T-helper 1 cell (primary cell): ENCODE measurements at places on chromosomes 7 and 10.

GRCh38 chr10:81920213-81920829 is 45.3 kb downstream of the NRG3 start:
- no peak for DNase-seq

GRCh38 chr7:51228386-51228958 is 88.1 kb downstream of the COBL start:
- DNase-seq = no peak

DNA sequence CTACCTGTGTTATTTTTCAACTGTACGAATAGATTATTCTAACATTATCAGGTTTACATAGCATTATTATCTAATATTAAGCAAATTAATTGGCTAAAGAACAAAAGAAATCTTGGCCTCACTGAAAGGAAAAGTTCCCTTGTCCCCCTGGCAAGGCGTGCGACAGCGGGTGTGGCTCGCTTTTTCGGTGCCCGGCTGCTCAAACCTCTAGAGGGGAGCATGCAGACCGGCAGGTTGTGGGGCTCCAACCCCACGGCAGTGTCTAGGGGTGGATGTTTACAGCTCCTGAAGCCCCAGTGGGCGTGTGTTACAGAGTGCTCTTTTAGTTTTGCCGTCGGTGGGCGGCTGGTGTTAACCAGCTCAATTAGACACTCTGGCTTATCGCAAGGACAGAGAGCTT is 456.4 kb downstream of the TNS3 start:
- DNase-seq = no peak

DNA sequence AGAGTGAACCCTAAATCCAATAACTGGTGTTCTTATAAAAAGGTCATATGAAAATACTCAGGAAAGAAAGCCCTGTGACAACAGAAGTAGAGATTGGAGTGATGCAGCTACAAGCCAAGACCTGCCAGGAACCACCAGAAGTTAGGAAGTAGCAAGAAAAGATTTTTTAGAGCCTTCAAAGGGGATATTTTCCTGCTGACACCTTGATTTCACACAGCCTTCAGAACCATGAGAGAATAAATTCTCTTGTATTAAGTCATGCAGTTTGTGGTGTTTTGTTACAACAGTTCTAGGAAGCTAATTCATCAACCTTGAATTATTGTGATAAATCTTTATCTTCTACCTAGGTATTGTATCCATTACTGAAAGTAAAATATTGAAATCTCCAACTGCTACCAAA is 81.0 kb downstream of the HYCC1 start:
- DNase-seq = no peak

GRCh38 chr10:86757113-86757972 is 924 bp downstream of the BMPR1A start:
- DNase-seq = no peak

- DNase-seq = no peak
Observed at GRCh38 chr10:23514321-23514720, 75.4 kb downstream of the OTUD1 start.

GRCh38 chr10:106952033-106952432 is 212.5 kb downstream of the SORCS1 start:
- no peak for DNase-seq

DNA sequence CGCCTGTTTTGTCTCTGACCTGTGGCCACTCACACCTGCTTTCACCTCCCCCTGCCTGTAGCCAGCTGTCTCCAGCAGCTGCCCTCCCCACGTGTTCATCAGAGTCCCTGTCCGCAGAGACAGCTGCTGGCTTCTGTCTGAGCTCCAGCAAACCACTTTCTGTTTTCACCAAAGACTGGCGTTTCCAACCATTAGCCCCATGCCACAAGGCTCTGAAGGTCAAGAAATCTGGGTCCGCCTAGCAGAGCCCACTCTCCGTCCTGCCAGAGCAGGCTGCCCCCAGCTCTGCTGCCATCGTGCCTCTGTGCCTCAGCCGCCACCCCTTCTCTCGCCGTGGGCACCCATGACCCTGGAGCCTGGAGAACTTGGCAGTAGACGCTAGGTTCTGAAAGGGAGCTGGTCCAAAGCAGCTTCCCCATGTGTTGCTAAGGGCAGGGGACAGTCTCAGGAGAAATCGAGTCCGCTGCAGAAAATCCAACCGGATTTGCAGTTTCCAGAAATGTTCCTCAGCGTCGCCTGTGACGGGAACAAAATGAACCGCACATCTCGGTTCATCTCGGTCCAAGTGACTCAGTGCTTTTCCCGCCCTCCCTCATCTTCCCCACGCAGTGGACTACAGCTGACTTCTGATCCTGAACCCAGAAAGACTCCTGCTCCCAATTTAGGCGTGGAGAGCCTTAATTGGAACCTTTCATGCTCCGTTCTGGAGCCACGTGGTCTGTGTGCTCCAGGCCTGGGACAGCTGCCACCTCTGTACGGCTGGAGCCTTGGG is 28.0 kb downstream of the TMEM120A start:
- no peak for DNase-seq

DNA sequence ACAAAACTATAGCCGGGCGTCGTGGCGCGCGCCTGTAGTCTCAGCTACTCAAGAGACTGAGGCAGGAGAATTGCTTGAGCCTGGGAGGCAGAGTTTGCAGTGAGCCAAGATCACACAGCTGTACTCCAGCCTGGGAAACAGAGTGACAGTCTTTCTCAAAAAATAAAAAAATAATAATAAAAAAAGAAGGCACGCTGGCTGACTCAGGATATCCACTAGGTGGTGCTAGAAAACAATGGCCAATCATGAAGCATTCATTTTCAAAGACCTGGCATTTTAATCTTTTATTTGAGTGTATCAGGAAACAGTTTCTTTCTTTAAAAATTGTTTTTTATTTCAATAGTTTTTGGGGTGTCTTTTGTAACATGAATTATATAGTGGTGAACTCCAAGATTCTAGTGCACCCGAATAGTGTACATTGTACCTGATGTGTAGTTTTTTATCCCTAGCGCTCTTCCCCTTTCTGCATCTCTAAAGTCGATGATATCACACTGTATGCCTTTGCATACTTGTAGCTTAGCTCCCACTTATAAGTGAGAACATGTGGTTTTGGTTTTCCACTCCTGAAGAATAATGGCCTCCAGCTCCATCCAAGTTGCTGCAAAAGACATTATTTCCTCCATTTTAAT is 88.6 kb downstream of the LYZL1 start:
- DNase-seq = no peak

GRCh38 chr10:34967335-34967880 is 122.7 kb downstream of the CUL2 start:
- no peak for DNase-seq

- DNase-seq = no peak
Observed at GRCh38 chr10:24651923-24652322, 71.8 kb downstream of the ARHGAP21 start.

GRCh38 chr10:50385624-50386023 is 134.3 kb upstream of the ASAH2 start:
- DNase-seq = no peak

DNA sequence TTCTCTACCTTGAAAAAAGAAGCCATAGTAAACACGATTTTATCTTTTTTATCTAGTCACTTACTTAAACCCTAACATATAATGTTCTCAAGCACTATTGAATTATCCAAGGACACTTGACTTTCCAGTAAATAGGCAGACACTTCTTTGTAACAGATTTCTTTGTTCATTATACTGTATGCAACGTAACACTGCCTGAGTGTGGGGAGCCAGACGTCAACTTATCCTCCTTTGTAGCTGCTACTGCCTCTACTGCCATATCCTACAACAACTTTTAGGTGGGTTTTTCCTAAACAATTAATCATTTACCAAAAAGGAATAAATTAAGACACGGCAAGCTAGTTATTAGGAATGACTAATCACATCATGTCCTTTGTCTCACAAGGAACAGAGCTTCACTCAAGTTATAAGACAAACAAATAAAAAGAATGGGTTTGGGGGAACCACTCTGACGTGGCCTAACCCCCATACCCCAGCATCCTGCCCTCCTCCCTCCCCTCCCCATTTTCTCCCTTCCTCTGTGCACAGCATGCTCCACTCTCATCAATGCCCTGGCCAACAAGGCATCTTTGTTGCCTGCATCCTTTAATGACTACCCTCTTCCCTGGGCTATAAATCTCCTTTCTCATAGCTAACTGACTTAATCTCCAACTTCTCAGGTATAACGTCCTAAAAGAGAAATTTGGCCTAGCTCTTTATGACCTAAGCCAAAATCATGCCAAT is 43.3 kb downstream of the DOCK4 start:
- DNase-seq = no peak

DNA sequence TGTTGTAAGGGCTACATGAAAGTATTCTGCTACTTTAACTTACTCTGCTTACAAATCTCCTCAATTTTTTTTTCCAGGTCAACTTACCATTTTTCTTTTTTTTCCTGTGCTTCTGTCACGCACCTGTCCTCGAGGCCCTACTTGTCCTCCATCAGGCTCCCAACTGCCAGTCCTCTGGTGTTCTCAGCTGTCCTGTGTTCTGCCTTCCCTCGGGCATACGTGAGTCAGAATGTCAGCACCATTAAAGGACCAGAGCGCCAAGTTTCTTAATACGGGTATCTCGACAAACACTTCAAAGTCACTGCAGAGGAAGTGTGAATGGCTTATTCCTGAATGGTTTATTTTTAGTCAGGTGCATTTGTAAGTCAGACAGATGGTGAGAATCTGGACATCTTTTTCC is at the start of gene TEX47:
TSS of gene TEX47 (minus strand) at position 185 of the 400 bp plus-strand sequence. CDS start 795 bp downstream, outside the sequence.
- DNase-seq = no peak

DNA sequence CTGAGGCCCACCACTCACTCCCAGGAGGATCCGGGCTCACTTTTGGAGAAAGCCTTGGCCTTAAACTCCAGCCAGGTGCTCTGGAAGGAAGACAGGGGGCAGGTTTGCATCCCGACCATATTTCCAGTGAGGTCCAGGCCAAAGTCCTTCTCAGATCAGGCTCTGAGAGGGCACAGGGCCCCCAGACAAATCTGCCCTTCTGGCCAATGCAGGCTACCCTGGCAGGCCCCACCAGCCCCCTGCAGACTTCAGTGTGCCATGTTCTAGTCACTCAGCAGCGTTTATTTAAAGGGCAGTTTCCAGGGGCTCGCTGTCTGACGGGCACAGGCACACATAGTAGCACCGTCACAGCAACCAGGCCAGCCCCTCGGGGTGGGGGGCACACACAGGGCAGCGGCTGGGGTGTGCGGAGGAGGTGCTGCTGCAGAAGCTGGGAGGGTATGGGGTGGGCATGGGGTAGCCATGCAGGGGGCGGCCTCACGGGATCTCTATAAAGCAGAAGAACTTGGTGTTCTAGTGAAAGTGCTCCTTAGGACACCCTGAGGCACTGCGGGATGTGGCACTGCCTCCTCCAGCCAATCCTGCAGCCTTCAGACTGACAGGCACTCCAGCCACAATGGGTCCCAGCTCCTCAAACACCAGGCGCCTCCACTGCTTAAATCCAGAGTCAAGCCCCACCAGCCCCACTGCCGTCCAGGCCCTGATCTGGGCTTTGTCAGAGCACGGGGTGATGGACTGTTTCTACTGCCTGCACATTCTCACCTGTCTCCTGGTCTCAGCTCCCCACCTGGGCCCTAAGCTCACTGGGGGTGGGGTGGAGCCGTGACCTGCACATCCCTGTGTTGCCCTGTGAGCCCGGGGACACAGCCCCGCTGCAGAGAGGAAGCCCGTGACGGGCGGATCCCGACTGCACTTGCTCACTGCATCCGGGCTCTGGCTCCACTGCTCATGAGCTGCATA is 9.6 kb upstream of the PYROXD2 start:
- DNase-seq = no peak

DNA sequence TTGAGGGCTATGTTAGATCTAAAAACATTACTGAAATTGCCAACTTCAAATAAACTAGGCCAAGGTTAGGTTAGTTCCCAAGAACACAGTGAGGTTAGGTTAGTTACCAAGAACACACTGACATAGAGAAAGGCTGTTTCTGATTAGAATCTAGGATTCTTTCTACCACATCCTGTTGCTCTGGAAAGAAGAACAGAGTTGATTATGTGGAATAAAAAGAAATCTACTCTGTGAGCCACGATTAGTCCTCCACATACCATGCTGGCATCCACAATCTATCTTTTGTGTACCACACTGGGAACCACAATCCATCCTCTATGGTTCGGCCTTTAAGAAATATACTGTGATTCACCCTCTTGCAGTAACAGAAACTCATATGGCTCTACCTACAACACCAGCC is 91.4 kb downstream of the LRRTM3 start:
- no peak for DNase-seq

DNA sequence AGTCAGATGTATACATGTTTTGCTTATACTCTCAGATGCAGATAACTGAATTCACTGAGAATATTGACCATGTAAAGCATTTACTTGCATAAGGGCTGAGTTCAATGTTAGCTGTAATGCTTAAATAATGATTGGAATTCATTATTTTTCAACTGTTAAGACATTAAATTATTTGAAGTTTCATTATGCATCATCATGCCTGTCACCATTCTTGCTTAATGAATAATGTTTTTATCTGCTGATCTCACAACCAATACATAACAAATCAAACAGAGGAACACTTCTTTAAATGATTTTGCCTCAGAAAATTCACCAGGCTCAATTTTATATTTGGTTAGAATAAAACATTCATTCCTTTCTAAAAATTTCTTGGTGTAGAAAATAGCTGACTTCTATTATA is 233.4 kb downstream of the GPR37 start:
- no peak for DNase-seq

DNA sequence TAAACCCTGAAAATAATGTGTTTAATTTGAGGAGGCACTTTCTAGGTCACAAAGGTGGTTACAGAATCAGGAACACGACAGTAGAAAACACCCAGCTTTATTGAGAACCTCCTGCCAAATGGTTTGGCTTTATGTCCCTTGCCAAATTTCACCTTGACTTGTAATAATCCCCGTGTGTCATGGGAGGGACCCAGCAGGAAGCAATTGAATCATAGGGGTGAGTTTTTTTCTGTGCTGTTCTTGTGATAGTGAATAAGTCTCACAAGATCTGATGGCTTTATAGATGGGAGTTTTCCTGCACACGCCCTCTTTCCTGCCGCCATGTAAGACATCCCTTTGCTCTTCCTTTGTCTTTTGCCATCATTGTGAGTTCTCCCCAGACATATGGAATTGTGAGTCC is 193.8 kb upstream of the KLF6 start:
- DNase-seq = no peak

DNA sequence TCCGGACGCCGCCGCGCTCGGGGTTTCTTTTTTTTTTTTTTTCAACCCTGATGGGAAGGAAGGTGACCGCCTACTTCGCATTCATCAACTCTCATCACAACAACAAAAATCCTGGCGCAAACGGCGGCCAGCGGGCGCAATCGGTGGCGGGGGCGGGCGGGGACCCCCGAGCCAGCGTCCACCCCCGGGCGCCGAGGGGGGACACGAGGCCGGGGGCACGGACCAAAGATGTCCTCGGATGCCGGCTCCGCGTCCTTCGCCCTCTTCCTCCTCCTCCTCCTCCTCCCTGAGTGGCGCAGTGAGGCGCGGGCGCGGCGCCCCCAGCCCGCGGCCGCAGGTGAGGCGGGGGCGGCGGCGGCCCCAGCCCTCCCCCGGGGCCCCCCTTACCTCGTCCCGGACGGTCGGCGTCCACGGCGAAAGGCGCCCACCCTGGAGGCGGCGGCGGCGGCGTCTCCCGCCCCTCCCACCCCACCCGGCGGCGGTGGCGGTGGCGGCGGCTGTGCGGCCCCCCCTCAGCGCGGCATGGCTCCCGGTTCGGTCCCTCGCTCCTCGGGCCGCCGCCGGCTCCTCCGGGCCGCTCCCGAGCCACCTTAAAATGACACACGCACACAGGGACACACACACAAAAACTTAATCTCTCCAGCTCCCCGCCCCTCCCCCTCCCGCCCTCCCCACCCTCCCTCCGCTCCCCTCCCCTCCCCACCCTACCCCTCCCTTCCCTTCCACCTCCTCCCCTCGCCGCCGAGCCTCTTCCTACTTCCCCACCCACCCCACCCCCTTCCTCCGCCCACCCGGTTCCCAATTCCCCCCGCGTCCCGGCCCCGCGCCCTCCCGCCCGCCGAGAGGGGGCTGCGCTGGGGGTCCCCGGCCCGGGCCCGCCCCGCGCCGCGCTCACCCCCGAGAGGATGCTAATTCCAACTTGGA is at the start of gene CTBP2:
TSS of gene CTBP2 (minus strand) at position 632 of the 924 bp plus-strand sequence.
- DNase-seq = no peak
